ENCODE measurements at places on chromosomes 4 and X. TPM values are rescaled to one million over a fixed set of nuclear protein-coding genes. Genes with fewer than 3 reads are reported as not detected.

SGMS2 gene
- total RNA-seq: 0.40 TPM

SOWAHB gene
- not detected for total RNA-seq

C4orf54 gene
- not detected for total RNA-seq

STPG2 gene
- 0.18 TPM for total RNA-seq

SUPT20HL2 gene
- not detected for total RNA-seq

HSD17B13 gene
- not detected for total RNA-seq

MRPL1 gene
- 62.4 TPM for total RNA-seq

CFP gene
- 2.1 TPM for total RNA-seq

TMEM271 gene
- total RNA-seq: not detected
